Kidney tubule cell (primary cell): ENCODE measurements at places on chromosomes 7 and 10.

GRCh38 chr10:52232561-52233350 is 81.3 kb upstream of the DKK1 start:
- peak; percentile 44 for DNase-seq

DNA sequence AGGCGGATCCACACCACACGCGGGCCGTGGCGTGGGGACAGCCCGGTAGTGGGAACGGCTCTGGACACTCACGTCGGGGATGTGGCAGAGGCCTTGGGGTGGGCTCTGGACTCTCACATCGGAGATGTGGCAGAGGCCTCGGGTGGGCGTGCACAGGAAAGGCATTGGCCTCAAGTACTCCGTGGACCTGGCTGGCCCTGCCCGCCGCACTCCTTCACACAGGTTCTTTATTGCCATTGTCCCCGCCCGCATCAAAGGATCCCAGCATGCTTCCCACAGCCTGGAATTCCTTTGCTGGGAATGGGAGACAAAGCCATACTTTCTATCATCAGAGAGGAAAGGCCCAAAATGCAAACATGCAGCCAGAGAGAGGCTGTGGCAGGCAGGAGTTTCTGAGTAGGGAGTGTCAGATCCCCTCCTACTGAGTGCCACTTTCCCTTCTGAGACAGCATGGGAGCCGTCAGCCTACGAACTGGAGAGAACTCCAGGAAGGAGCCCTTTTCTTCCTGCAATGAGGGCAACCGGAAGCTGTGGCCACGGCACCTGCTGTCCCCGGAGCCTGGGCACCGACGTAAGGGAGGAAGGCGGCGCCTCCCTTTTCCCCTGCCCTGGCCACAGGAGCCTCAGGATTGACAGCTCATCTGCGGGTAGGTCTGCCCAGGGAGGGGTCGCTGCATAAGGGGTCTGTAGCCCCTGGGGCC is 51.5 kb downstream of the RBM17 start:
- no peak for DNase-seq

- no peak for DNase-seq
These were observed 535.6 kb downstream of the CNTNAP2 start for GRCh38 chr7:146652176-146652575.

GRCh38 chr7:26690135-26690805 is 174.1 kb downstream of the SKAP2 start:
- DNase-seq: peak; percentile 31

GRCh38 chr10:49624629-49625028 is 10.8 kb downstream of the CHAT start:
- DNase-seq: no peak

- DNase-seq: no peak
These were observed 255.5 kb upstream of the SMIM30 start for GRCh38 chr7:113373863-113374262.

GRCh38 chr7:103113164-103113563 is 35.7 kb downstream of the NAPEPLD start:
- DNase-seq: peak; percentile 91

DNA sequence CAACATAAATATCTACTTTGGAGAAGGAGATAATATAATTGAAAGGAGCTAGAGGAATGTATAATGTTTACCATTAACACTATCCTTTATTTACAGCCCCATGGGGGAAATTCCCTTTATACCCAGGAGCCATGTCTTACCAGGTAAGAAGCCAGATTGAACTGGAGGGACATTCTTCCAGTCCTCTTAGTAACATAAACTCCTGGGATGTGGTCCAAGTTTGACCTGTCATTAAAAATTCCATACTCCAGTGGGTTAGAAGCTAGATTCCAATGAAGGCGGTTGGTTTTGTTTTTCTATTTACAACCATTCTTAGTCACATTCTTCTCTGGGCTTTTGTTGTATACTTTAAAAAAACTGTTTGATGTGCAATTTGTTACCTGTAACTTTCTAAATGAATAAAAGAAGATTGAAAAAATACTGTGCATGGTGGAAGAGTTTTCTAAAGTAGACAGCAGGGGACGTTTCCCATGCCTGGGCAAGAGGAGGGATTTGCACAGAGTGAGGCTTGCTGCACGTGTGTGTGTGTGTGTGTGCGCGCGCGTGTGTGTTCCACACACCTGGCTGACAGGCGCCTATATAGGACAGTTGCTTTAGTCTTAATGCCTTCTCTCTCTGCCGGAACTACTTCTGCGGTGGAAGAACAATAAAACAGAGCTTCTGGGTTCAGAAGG is 2.0 kb downstream of the PLCE1 start:
- peak; percentile 89 for DNase-seq

DNA sequence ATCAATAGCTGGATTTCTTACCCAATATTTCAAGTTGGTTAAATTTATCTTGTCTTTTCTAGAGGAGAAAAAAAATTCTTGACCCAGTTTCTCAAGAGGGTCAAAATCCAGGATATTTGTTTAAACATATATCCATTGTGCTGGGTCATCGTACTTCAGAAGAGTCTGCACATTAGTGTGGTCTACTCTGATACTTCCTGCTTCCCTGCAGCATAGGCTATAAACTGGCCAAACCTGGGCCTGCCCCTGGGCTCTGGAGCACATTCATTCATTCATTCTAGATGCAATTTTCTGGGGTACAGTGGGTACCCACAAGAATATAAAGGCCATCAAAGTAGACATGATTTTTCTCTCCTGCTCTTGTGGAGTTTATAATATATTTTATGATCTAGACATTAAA is 142.1 kb upstream of the WNT16 start:
- no peak for DNase-seq

DNA sequence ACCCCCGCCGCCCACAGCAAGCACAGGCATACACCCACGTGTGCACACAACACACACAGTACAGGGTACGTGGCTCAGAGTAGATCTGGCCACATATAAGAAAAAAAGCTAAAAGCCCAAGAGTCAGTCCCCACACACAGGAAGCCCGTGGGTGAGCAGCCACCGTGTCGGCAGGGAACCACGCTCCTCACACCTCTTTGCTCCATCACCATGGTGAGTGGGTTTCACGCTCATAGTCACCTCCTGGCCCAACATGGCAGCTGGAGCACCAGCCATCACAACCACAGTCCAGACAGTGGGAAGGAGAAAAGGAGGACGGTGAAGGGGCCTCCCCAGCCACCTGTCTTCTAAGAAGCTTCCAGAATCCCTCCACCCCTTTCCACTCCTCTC is 76.0 kb upstream of the PDGFA start:
- DNase-seq: no peak

DNA sequence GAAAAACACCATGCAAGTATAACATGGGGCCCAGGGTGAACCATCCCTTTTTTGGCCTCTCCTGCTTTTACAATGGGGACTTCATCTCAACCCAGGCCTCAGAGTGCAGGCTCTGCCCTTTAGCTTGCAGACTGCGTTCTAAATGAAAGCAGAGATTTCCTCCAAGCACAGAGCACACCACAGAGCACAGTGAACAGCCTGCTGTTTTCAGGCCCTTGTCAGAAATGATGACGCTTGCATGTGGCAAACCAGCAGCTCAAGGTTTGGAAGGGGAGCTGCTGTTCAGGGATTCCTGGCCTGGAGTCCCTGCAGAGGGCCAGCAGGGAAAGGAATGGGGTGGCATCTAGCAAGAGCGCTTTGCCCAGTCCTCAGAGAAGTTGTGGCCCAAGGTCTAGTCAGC is 167.3 kb upstream of the CDCA7L start:
- DNase-seq: no peak

- peak; percentile 53 for DNase-seq
These were observed 287.1 kb upstream of the NEBL start for GRCh38 chr10:21184216-21184615.

GRCh38 chr7:82318786-82319185 is 124.8 kb downstream of the CACNA2D1 start:
- DNase-seq: no peak

- DNase-seq: peak; percentile 63
These were observed 60.7 kb downstream of the CD36 start for GRCh38 chr7:80699045-80699638.

DNA sequence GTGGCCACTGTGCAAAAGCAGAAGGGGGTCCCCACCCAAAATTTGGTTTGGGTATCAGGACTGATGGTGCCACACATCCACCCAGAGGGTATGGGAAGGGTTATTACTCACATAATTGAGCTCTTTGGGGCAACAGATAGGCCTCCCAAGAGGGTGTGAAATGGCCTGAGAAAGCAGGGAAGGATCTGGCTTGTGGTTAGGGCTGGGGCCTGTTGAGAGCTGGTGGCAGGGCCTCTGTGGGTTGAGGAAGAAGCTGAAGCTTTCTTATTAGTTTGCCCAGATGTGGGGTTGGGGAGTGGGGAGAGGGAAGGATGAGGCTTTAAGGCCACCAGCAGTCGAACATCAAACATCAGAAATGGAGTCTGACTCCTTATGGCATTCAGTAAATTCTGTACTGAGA is 18.3 kb upstream of the MKI67 start:
- no peak for DNase-seq

GRCh38 chr7:157011333-157012112 is 1.1 kb upstream of the MNX1 start:
- no peak for DNase-seq

GRCh38 chr10:79475877-79476276 is 30.5 kb upstream of the ZCCHC24 start:
- no peak for DNase-seq

GRCh38 chr7:4612939-4613841 is 68.9 kb upstream of the FOXK1 start:
- DNase-seq: peak; percentile 74

- DNase-seq: no peak
These were observed 233.9 kb upstream of the AOAH start for GRCh38 chr7:36958111-36958733.

- no peak for DNase-seq
These were observed 262.6 kb downstream of the SEMA3A start for GRCh38 chr7:83931968-83932367.

DNA sequence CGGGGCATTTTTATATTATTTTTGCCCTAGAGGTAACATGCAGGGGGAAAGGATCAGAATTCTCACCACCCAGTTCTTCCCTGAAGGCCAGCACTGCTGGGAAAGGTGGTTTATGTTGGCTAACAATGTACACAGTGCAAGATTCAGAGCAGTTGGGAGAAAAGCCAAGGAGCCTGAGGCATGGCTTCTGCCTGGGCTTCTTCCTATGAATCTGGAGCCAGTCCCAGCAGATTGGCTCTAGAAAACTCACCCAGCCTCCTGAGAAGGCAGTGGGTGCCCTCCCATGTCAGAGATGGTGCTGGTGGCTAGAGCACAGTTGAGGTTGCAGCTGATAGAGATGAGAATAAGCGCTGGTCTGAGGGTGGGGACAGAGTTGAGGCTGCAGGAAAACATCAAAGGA is 44.7 kb upstream of the GPR26 start:
- DNase-seq: no peak

DNA sequence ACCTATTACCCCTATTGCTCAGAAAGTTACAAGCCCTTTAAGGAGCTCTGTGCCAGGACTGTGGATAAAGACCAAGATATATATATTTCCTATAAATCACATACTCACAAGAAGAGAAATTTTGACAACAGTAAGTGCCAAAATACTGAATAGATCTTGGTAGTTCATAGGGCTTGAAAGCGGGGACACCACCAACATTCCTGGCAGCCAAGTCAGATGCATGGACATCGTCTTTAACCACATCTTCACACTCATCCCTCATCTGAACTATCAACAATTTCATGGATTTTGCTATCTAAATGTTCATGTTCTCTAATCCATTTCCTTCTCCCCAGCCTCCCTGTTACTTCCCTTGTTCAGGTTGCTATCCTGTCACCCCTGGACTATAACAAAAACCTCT is 67.5 kb upstream of the LRRC17 start:
- no peak for DNase-seq

DNA sequence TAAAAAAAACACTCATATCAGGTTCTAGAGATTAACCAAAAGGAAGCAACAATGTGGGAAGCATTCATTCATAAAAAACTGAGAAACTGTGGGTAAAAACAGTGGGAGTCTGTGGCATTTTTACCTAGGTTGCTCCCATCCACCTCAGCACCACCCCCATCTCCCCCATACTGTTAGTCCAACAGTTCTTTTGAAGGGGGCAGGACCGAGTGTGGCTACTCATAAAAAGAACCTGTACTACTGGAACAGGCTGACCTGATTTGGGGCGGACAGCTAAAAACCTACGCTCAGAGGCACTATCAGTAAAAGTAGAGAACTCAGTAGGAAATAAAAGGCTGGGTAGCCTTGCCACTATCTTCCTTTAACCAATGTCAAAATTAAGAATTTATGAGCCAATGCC is 84.5 kb downstream of the DPY19L1 start:
- no peak for DNase-seq

- DNase-seq: no peak
These were observed 6.2 kb downstream of the ZYX start for GRCh38 chr7:143387156-143387975.

- DNase-seq: no peak
These were observed 19.7 kb downstream of the TSPAN12 start for GRCh38 chr7:120838281-120838682.

DNA sequence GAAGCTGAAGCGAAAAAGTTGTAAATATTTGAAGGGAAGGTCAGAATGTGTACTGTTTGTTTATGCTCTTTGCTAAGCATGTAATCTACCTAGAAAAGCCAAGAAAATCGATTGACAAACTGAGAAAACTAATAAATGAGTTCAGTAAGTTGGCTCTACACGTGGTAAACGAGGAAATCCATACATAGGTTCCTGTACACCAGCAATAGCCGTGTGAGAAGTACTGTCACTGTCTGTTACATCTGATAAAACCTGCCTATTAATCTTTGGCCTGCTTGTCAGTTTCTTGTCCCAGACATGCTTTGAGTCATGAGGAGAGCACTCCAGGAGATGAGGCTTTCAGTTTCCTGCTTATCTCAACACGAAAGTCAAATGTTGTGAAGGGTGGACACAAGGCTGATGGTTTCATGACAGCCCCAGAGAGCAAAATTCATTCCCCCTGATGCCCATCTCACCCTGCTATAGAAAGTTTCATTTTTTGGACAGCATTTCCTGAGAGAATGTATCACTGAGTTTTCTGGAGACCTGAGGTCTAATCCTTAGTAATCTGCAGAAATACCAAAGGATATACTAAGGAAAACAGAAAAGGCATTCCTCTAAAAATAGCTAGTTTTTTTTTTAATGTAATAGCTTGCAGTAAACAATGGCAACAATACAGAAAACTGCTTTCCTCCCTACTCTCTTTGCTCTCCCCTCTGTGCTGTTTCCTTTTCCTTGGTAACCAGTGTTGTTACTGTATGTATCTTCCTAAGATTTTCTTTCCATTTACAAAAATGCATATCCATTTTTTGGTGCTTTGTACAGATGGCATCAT is 18.8 kb downstream of the BMPR1A start:
- peak; percentile 51 for DNase-seq

DNA sequence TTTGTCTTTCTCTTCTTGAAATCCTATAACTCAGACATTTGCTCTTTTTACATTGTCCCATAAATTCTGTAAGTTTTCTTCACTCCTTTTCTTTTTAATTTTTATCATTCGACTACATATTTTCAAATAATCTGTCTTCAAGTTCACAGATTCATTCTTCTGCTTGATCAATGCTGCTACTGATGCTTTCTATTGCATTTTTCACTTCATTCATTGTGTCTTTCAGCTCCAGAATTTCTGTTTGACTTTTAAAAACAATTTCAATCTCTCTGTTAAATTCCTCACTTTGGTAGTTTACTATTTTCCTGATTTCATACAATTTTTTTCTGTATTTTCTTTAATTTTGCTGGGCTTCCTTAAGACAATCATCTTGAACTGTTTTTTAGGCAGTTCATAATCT is 230.4 kb downstream of the HPSE2 start:
- DNase-seq: no peak
